Vagina (tissue), 2 donors: ENCODE measurements at places on chromosomes 7 and 10.

GRCh38 chr7:127911968-127912511, 119.2 kb downstream of the LRRC4 start:
- DNase-seq, result no peak

DNA sequence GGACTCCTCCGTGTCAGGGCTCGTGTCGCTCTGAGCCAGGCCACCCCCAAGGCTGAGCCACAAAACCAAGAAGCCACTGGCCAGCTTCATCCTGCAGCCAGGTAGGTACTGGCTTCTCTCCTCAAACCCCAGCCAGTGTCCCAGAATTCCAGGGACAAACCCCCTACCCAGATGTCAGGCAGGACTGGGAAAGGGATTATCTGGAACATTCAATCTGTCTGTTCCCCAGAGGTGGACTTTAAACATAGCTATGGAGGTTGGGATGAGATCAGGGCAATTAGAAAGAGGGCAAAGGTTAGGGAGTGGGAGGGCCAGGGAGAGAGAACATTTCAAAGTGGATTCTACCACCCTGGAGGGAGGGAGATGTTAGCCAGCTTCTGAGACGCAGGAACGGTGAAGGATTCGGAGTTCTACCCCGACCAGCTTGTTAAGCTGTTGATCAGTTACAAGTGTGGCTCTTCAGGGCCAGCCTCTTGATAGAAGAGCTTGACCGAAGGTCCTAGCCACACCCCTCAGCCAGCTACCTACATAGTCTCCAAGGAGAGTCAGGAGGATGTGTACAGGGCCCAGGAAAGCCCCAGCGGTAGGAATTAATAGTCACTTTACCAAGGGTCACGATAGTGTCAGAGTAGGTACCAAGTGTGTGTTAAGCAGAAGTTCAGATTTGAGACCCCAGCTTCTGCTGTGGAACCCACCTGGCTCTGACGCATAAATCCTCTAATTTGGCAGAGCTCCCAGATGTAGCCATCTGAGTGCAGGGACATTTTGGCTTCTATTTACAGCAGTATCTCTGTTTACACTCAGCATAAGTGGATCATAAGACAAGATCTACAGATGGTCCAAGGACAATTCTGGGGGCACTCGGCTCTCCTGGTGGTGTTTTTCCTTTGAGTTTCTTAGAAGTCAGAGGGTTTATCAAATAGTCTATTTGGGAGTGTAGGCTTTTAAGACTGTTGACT, at the start of gene PLA2G12B:
Gene PLA2G12B, minus strand, starts transcription at position 211 of the 959 bp plus-strand sequence. Its CDS starts 121 bp downstream, at position 90.
- no peak for DNase-seq

- DNase-seq, result no peak
Observed at GRCh38 chr7:138388673-138389491, 71.2 kb upstream of the TRIM24 start.

- DNase-seq, result no peak
Observed at GRCh38 chr10:20993389-20993788, 96.3 kb upstream of the NEBL start.

DNA sequence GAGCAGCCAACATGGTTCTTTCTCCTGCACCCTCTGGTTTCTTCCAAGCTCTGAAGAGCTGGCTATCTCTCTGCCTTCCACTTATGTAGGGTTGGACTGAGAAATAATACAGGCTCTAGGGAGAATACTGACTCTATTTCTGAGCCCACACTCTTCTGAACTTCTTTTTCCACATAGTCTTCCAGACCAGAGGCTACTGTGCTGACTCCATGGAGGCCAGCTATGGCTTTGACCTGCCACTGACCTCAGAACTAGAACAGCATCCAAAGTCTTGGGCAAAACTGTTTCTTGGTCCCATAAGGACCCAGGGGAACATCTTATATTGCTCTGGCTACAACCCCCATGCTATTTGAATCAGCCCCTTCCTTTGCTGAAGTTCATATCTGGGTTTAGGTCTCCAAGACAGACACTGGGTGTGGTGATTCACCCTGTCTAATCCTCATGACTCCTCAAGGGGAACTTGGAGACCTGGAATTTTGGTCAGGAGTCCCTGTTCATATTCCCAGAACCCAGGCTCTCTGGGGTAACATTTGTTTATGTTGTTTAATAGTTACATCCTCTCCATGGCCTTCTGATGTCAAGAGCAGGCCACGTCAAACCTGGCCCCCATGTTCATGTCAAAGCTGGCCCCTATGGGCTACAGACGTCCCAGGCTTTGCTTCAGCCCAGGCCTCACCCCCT, 12.1 kb upstream of the PLAU start:
- DNase-seq, result no peak

GRCh38 chr7:40474790-40475680, 340.2 kb downstream of the SUGCT start:
- DNase-seq, result no peak

DNA sequence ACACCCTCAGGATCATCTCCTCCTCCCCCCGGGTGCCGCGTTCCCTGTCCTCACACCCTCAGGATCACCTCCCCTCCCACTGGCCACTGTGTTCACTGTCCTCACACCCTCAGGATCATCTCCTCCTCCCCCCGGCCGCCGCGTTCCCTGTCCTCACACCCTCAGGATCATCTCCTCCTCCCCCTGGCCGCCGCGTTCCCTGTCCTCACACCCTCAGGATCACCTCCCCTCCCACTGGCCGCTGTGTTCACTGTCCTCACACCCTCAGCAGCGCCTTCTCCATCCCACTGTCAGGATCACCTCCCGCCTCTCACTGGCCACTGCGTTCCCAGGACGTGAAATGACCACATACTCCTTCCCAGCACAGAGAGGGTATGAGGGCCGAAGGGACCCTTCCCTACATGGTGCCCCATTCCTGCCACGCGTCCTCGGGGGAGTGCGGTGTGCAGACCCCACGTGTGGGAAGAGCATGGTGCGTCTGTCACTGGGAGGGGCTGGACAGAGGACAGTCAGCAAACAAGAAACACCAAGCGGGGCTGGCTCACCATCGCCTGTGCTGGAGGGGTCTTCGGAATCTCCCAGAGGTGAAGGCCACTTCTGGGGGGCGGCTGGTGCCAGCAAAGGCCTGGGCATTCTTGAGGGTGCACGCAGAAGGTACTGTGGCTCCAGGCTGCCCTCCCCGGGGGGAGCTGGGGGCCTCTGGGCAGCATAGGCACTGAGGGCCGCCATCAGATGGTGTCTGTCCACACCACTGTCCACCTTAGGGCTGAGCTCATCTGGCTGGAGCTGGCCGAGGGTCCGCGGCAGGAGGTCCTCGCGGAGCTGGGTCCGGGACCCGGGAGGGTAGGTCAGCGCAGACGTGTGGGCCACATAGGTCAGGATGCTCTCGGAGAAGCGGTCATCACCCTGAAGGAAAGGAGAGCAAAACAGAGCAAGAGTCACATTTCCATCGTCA, 421.0 kb downstream of the PTPRN2 start:
- no peak for DNase-seq

GRCh38 chr7:4015996-4016395, 666.1 kb upstream of the FOXK1 start:
- peak; percentile 58 for DNase-seq

- no peak for DNase-seq
Observed at GRCh38 chr7:46478046-46478445, 557.0 kb upstream of the IGFBP3 start.

GRCh38 chr10:102649797-102650654, 5.7 kb downstream of the TRIM8 start:
- DNase-seq, result no peak

GRCh38 chr10:110168601-110169481, 38.6 kb upstream of the MXI1 start:
- no peak for DNase-seq

DNA sequence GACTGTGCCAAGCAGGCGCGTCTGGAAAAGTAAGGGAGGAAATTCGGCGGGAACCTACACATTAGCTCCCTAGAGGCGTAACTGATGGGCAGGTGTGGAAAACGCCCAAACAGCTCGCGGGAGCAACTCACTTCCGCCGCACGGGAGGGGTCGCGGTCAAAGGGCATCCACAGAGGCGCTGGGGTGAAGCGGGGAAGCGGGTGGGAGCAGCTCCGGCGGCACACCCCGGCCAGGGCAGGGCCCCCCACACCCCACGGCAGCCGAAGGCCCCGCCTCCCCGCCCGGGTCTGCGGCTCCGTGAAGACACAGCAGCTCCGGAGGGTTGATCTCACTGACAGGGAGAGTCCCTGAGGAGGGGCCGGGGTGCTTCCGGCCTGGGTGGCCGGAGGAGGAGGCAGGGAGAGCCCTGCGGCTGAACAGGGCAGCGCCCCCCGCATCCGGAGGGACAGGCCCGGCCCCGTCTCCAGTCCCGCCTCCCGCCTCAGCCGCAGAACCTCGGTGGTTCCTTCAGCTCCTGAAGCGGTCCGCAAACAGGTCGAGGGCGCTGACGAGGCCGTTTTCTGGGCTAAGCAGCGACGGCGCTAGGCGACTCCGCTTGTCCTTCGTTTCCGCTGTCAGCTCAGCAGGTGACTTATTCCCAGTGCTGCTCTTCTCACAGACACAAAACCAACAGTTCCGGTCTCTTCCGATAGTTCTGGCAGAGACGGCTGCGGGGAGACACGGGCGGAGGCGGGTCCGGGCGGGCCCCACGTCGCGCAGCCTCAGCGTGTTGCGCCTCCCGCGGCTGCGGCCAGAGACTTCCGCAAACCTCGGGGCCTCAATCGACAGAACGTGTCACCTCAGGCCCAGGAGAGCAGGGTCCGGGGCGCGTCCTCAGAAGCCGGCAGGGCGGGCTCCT, 276.1 kb downstream of the DNAJB6 start:
- no peak for DNase-seq

GRCh38 chr7:117623606-117624005, 143.8 kb downstream of the CFTR start:
- no peak for DNase-seq

- no peak for DNase-seq
Observed at GRCh38 chr10:70851597-70852475, 36.1 kb downstream of the SGPL1 start.

DNA sequence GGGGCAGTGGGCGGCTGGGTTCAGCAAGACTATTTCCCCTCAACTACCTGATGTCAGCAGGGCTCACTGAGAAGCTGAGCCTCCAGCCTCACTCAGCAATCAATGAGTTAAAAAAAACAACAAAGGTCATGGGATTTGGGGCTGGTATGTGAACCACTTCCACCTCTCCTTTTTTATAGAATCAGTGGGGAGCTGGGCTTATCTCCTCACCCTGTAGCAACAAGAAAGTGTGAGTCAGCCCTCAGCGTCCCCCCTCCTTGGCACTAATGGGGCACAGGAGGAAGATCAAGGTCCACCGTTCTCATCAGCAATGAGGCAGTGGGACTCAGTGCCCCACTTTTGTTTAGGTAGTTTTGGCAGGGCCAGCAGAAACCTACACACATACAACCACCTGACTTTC, 823.5 kb upstream of the POM121L12 start:
- no peak for DNase-seq

- DNase-seq, result no peak
Observed at GRCh38 chr10:54904833-54905232, 103.8 kb upstream of the PCDH15 start.

DNA sequence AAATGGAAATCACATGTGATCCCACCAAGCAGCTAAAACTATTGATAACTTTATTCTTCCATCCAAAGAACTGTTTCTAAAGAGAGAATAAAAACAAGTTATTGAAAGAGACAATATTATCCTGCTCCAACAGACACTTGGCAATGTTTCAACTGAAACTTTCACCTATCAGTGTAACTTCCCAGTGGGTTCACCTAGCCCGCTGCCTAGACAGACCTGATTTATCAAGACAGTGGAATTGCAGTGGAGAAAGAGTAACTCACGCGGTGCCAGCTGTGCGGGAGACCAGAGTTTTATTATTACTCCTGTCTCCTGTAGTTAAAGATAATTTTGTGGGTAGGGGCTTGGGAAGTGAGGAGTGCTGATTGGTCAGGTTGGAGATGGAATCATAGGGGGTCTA, 199.8 kb downstream of the AHR start:
- DNase-seq, result no peak

GRCh38 chr10:128025437-128025836, 100.8 kb downstream of the MKI67 start:
- no peak for DNase-seq

DNA sequence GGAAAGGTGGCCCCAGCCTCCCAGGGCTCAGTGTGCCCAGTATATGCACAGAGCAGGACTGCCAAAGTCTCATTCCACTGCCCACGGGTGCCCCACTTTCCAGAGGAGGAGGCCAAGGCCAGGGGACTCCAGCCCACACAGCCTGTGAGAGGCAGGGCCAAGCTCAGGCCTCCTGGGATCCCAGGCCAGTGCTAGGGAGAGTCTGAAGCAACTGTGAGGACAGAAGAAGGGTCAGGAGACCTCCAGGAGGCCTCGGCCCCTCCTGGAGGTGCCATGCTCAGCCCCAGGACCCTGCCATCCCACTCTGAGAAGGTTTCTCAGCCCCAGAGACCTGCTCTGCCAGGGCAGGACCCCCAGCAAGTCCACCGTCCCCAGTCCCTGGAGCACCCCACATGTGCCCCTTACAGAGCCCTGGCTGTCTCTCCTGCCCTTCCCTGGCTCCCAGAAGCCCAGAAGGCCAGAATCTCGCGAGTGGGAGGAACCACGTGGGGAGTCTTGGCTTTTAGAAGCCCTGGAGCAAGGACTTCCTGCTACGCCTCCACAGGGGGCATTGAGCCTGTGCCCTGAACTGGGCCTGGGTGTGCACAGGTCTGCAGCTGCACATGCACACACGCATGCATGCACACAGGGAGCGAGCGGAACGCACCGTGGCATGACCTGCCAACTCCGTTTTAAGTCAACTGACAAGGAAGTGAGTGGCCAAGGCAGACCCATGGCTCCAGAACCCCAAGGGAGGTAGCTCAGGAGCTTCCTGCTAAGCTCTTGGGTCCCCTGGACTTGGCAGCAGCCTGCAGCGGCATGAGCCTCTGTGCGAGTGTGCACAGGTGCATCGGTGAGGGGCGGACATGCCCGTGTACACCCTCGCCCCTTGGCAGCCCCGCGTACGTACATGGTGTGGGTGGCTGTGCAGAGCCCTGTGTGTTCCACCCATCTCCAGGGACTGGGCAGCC, 33.6 kb downstream of the ZCCHC24 start:
- DNase-seq, result no peak

DNA sequence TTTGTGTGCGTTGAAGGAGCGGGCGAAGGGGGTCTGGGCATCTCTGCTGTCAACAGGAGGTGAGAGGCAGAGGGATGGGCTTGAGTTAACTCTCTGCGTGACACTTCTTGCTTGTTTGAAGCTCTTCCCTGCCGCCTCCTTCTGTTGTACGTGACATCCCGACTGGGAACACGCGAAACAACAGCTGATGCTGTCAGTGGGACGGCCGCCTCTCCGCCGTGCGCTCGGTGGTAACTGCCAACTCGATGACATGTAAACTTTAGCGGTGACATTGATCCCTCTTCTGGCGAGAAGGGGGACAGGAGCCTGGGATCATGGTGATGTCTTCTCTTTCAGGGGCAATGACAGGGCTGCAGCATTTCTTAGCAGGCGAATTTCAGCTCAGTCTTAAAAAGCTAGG, 394.5 kb downstream of the TYW1 start:
- DNase-seq, result no peak

- DNase-seq, result no peak
Observed at GRCh38 chr7:77537778-77538280, 734 bp downstream of the PTPN12 start.
